Activated T-helper 2 cell treated with anti-CD3 and anti-CD28 coated beads, Interferon-gamma antibody, Interleukin-2, Interleukin-4, amounts not matched to agents 10 μg/mL and 5 μg/mL and 100 μg/mL, durations not matched to agents 14 hours and 24 hours and 36 hours (primary cell): ENCODE measurements at places on chromosomes 12 and 14. TPM values are rescaled to one million over a fixed set of nuclear protein-coding genes. Genes with fewer than 3 reads are reported as not detected.

The CIROP gene
- total RNA-seq, result not detected in 2 replicates

DNA sequence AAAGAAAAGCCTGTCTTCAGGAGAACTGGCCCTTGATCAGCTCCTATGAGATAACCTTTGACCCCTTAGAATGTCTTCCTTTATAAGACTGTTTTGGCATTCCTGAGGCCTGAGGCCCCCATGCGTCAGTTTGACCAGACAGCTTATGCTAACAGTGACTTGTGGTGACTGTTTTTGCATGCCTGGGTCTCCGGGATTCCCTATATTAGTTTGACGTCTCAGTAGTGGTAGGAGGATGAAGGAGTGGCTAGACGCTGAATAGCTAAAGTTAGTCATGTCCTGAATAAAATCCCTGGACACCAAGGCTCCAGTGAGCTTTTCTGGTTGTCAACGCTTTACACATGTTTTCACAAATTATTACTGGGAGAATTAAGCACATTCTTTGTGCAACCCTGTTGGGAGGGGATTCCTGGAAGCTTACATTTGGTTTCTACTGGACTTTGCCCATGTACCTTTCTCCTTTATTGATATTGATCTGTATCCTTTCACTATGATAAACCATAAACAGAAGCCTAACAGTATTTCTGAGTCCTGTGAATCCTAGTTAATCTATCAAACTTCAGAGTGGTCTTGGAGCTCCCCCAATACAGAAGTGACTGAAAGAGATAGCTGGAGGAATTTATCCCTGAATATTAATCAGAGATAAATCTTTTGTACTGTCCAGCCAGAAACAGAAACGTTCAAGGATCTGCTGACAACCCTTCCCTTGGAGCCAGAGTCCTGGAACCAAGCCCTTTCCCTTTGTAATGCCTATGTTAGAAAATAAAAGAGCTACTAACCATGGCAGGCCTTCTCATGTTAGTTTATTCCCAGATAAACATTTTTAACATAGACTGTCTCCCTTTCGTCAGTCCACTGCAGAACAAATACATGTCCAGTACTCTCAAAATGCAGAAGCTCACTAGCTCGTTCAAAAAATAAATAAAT is 479.2 kb downstream of the RPS29 start:
- no peak for DNase-seq
- no peak overlapping the region for H3K4me3 ChIP-seq
- no peak overlapping the region for H3K27ac ChIP-seq
- H3K4me1 ChIP-seq, result no peaks in the 10 kb centered on the region

GRCh38 chr12:125185740-125186470 is 120.7 kb downstream of the AACS start:
- DNase-seq, result peak; percentile 48
- no peak within 1 kb of the TSS for H3K4me3 ChIP-seq
- peaks cover 63% of the 10 kb centered on the region for H3K27me3 ChIP-seq
- no peak within 1 kb of the TSS for H3K27ac ChIP-seq

The SPSB2 gene
- 3.7 and 4.1 TPM in 2 replicates for total RNA-seq

GRCh38 chr14:24889843-24890242 is 160.1 kb downstream of the STXBP6 start:
- no peak overlapping the region for H3K4me3 ChIP-seq
- H3K27me3 ChIP-seq, result no peaks in the 10 kb centered on the region
- H3K4me1 ChIP-seq, result no peaks in the 10 kb centered on the region
- DNase-seq, result no peak
- no peaks in the 10 kb centered on the region for H3K36me3 ChIP-seq
- H3K27ac ChIP-seq, result no peak overlapping the region
